ENCODE measurements at places on chromosomes 5 and 9.

- DNase-seq: peak; percentile 95
These were observed 52.6 kb upstream of the KLF9 start for GRCh38 chr9:70466976-70467561.

GRCh38 chr5:169328401-169328800 lies 27.5 kb upstream of the SLIT3 start:
- no peak for DNase-seq

DNA sequence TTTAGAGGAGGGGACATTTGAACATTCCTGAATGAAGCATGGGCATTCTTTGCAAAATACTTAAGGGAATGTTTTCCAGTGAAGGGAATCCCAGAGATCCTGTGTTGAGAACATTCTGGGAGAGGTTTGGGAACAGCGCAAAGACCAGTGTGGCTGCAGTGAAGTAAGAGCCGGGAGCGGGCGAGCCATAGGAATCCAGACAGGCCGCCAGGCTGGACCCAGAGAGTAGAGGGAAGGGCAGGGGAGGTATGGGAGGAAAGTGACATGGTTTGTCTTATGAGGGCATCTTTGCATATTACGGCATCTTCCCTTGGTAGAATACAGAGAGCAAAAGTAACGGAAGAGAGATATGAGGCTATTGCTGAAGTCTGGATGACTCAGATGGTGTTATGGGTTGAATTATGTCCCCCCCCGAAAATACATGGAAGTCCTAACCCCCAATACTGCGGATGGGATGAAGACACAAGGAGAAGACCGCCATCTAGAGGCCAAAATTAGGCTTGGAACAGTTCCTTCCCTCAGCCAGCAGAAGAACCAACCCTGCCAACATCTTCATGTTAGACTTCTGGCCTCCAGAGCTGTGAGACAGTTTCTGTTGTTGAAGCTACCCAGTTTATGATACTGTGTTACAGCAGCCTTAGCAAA lies 268.2 kb downstream of the MAST4 start:
- DNase-seq: peak; percentile 72

DNA sequence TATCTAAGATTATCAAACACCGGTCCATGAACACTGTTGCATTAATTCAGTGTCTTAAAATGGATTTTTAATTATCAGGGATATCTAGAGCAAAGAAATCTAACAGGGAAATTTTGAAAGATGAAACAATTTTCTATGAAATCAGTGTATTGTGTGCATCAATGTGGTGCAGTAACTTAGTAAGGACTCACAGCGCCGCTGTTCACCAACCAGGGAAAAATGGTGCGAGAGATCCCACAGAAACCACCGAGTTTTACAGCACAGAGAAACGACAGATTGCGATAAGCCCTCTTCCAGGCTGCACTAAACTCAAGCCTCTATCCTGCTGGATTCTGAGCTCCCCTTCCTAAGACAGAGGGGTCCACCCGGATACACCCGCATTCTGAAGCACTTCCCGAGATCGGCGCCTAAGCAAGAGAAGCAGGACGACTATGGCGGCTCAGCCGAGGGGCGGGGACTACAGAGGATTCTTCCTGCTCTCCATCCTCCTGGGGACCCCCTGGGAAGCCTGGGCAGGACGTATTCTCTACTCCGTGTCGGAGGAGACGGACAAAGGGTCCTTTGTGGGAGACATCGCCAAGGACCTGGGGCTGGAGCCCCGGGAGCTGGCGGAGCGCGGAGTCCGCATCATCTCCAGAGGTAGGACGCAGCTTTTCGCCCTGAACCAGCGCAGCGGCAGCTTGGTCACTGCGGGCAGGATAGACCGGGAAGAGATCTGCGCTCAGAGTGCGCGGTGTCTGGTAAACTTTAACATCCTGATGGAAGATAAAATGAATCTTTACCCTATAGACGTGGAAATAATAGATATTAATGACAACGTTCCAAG lies at the start of gene PCDHGA7:
Gene PCDHGA7, plus strand, starts transcription at position 274 of the 826 bp plus-strand sequence. Its CDS starts 158 bp downstream, at position 432.
- no peak for DNase-seq

- no peak for DNase-seq
These were observed at the start of gene NR2F1-AS1 for GRCh38 chr5:93580927-93581445. Gene NR2F1-AS1 (minus strand): TSS chr5:93581219.

DNA sequence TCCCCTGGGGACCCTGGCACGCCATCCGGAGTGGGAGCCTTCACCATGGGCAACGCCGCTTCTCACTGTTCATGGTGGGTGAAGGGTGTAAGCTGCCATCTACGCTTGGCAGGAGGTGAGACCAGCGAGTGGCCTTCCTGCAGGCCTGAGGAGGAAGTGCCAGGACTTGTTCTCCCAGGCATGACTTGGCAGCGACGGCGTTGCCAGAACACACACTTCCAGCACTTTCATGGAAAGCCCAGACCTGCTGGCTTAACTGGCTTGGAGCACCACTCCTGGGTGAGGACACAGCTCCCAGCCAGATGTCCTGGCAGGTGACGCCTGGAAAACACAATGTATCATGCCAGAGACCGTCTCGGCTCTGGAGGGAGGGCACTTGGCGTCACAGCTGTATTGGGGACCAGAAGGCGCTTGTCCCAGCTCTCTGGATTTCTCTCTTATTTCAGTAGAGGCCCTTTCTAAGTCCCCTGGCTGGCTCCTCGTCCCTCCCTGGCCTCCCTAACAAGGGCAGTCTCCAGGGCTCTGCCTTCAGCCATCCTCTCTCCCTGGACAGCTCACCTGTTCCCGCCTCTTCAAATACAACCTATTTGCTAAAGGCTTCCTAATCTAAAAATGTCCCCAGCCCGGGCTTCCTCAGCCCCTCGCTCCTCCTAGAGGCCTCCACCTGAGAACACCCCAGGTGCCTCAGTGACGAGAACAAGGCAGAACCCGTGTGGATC lies 188.3 kb downstream of the OLFM1 start:
- no peak for DNase-seq

- DNase-seq: no peak
These were observed 227.7 kb downstream of the SMARCA2 start for GRCh38 chr9:2242831-2243330.

DNA sequence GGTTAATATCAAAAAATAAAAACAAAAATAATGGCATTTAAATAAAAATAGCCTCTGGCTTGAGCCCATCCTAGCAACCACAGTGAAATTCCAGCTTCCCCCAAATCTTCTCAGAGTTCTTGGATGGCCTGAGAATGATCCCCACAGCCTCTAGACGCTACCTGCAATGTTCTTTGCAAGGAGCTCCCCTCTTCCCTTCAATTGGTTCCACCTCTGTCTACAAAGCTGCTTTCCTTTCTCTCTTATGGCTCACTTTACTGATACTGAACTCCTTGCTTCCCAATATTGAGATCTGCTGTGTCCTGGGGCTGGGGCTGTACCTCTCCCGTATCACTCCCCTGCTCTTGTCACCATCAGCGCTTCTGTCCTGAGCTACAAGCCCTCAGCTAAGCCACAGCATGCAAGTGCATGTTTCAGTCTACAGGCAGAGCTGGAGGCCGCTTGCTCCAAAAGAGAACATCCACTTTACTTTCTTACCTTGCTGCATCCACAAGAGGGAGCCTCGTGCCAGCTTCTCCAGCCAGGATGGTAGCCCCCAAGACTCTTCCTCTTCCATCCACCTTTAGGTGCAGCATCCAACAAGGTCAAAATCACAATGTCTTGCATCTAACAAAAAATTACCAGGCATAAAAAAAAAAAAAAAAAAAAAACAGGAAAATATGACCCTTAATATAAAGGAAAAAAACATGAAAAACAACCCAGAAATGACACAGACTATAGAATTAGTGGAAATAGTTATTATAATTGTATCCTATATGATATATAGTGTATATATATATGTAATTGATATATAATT lies 57.4 kb upstream of the PRSS3 start:
- peak; percentile 51 for DNase-seq

DNA sequence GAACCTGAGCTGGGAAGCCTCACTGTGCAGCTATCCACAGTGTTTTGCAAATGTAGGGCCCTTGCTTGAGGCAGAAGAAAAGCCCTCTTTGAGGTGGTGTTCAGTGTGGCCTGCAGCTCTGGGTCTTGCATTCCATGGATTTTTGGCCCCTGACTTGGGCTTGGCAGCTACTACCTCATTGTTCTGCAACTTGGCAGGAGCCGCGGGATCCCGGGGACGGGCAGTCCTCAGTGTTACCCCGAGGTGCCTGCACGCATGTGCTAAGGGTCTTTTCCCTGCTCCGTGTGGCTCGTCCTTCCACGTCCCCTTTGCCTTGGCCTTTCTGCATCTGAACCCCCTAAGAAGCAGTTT lies 39.8 kb downstream of the NEK6 start:
- DNase-seq: no peak

- no peak for DNase-seq
These were observed 399.0 kb downstream of the MED10 start for GRCh38 chr5:5979377-5979760.

- no peak for DNase-seq
These were observed 6.5 kb downstream of the ANKRA2 start for GRCh38 chr5:73558950-73559349.

DNA sequence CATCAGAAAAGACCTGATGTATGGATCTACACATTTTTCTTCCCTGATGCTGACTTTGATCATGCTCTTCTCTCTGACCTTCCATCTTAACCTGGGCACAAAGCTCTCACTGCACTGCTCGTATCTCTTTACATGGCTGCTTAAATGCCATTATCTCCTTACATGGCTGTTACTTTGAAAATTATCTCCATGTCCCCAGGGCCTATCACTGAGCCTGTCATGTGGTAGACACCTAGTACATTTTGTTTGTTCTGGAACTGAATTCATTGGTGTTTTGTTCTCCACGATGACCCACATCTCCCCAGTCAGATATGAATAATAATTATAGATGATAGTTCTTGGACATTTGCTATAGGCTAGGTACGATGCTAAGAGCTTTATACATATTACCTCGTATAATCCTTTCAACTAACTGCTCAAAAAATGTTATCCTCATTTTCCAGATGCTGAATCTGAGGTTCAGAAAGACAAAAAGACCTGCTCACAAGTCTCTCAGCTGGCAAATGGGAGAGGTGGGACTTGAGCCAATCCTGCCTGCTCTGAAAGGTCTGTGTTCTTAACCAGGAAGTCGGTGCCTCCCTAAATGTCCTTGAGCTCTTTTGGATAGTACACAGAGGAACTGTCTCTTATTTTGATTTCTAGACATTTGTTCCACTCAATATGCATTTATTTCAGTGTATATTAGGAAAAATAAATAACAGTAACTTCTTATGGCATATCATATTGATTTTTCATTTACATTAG lies 9.8 kb upstream of the CPEB4 start:
- no peak for DNase-seq

GRCh38 chr9:98913044-98913443 lies 30.7 kb upstream of the COL15A1 start:
- no peak for DNase-seq

GRCh38 chr5:69331528-69332445 lies 814 bp downstream of the CCDC125 start:
- DNase-seq: peak; percentile 21

GRCh38 chr9:126755317-126755875 lies 49.4 kb upstream of the ZBTB43 start:
- no peak for DNase-seq

- DNase-seq: no peak
These were observed 59.7 kb upstream of the ANKRD33B start for GRCh38 chr5:10503997-10504793.

DNA sequence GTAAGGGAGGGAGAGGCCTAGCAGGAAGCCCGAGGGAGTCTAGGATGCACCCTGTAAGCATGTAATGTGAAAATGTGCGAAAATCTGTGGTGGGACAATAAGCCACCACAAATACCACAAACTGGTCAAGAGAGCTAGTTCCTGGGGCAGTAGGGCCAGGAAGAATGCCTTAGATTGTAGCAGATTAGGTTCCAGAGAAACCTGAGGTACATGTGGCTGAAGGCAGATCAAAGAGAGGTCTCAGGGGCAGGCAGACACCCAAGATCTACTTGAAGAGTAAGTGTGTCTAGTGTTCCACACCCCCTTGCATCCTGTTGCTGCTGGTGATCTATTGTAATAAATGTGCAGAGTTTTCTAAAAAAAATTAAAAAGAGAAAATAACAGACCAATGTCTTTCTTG lies 1677.3 kb upstream of the CDH6 start:
- no peak for DNase-seq

DNA sequence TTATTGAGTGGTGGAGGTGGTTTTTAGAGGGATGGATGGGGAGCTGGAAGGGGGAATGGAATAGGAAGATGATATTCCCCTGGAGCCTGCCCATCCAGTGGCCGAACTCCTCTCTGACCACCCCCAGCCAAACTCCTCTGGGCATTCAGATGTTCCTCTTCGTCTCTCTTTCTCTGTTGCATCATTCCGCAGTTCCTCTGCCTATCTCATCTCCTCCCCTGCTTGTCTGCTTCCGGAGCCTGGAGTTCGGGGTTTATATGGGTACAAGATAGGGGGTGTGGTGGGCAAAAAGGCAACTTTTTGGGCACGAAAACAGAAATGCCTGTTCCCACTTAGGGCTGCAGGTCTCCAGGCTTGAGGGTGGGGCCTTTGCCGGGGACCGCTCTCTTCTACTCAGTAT lies 12.2 kb upstream of the CDK5RAP2 start:
- no peak for DNase-seq

- DNase-seq: peak; percentile 52
These were observed 19.9 kb upstream of the SUSD1 start for GRCh38 chr9:112194969-112195431.

DNA sequence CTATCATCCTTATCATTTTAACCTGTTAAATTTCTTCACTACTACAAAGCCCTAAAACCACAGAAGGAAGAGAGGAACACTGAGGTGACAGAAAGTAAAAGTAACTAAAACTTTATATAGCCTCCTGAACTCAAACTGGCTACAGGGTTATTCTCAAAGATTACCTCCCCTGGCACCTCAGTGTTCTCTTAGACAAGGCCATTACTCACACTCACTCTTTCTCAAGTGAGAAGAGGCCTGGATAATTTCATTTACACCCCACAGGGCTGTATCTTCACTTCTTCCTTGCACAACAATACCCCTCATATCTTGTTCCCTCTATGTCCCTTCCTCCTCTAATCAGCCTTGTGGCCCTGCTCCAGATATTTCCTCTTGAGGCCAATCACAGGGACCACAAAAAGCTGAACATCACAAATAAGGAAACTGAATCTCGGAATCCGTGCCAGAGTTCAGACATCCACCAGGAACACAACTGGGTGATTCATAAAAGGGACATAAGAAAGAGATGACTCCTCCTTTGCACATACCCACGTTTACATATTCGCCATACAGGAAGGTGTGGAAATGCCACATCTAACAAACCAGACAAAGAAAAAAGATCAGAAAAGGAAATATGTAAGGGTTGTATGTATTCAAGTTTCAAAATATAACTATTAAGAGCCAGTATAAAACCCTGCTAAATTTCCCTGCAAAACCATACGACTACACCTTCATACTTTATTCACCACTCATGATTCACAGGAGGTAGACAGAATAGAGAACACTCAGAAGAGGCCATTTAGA lies 1.7 kb upstream of the KLHL3 start:
- peak; percentile 86 for DNase-seq

GRCh38 chr5:78157001-78157400 lies 137.5 kb downstream of the AP3B1 start:
- no peak for DNase-seq

DNA sequence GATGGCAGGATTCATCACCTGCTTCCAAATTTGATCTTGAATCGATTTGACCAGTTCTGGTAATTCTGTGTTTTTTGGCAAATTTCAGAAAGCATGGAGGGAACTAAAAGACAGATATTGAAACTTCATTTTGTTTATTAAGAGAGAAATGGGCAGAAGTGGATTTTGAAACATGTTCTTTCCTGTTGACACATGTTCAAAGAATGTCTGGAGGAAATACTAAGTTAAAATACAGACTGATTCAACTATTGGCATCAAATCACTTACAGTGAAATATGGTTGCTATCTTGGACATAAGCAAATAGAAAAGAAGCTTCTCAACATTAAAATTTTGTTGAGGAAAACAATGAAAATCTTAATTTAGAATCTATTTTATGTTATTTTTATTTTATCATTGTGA lies 19.3 kb upstream of the GZMK start:
- DNase-seq: no peak
